ENCODE measurements at places on chromosomes 3 and 15.
A peak's percentile ranks its signal among the peaks of the same experiment; 100 is the strongest.

DNA sequence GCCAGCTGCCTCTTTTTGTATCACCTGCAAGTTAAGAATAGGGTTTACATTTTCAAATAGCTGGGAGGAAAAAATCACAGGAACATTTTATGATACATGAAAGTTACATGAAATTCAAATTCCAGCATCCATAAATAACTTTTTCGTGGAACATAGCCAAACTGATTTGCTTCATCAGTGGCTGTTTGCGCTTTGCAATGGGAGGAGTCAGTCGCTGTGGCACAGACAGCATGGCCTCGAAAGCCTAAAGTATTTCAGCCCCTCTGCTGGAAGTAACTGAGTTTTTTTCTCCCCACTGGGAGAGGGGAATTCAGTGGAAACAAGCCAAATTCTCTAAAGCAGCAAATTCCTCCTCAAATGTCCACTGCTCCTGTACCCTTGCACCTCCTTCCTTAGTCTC, 271.9 kb downstream of the SUCLG2 start:
- H3K4me3 ChIP-seq = no peak overlapping the region
- H3K4me1 ChIP-seq = peaks cover 9% of the 10 kb centered on the region
- no peak overlapping the region for H3K27ac ChIP-seq
- H3K36me3 ChIP-seq = peaks cover 40% of the 10 kb centered on the region
- H3K27me3 ChIP-seq = no peaks in the 10 kb centered on the region

- no peaks in the 10 kb centered on the region for H3K27me3 ChIP-seq
- H3K4me3 ChIP-seq = peak within 1 kb of the TSS; percentile 87
- peaks cover 37% of the 10 kb centered on the region for H3K4me1 ChIP-seq
- DNase-seq = peak; percentile 92
- H3K27ac ChIP-seq = peak within 1 kb of the TSS; percentile 63
These were observed at the start of gene ZXDC for GRCh38 chr3:126475413-126476114. ZXDC (minus strand) TSS chr3:126475891; CDS start chr3:126475865, 26 bp downstream.

GRCh38 chr3:56339671-56340070, 128.6 kb downstream of the ERC2 start:
- H3K36me3 ChIP-seq = no peaks in the 10 kb centered on the region
- H3K4me3 ChIP-seq = no peak overlapping the region
- no peak overlapping the region for H3K27ac ChIP-seq
- DNase-seq = no peak
- peaks cover 11% of the 10 kb centered on the region for H3K27me3 ChIP-seq
- H3K4me1 ChIP-seq = no peaks in the 10 kb centered on the region

DNA sequence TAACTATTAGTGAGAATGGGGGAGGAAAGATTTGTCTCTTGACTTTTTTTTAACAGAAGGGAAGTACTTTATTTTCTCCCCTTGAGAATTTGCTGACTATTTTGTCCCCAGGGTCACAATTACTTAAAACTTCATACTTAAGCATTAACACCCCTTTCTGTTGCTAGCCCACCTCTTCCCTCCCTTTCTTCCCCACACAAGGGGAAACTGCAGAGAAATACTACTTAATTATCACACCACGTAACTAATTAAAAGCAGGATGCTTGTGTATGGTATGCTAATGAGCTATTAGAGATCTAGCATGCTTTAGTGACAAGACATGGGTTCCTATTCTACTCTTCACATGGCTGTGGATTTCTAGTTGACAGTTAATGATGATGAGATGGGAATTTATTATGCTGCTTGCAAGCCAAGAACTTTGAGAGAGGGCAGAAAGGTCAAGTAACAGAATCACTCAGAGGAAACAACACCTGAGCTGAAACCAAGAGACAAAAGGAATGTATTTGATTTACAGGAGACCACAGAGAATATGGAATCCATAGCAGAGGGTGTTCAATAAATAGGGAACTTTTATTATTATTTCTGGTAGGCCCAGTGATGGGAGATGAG, 179.2 kb downstream of the LSAMP start:
- no peak overlapping the region for H3K27ac ChIP-seq
- H3K36me3 ChIP-seq = no peaks in the 10 kb centered on the region
- no peak overlapping the region for H3K4me3 ChIP-seq
- no peak for DNase-seq
- H3K27me3 ChIP-seq = peaks cover 2% of the 10 kb centered on the region

GRCh38 chr15:45161666-45162065, 26.1 kb downstream of the SHF start:
- peaks cover 10% of the 10 kb centered on the region for H3K36me3 ChIP-seq
- H3K4me1 ChIP-seq = peaks cover 21% of the 10 kb centered on the region
- no peak overlapping the region for H3K4me3 ChIP-seq
- DNase-seq = no peak

DNA sequence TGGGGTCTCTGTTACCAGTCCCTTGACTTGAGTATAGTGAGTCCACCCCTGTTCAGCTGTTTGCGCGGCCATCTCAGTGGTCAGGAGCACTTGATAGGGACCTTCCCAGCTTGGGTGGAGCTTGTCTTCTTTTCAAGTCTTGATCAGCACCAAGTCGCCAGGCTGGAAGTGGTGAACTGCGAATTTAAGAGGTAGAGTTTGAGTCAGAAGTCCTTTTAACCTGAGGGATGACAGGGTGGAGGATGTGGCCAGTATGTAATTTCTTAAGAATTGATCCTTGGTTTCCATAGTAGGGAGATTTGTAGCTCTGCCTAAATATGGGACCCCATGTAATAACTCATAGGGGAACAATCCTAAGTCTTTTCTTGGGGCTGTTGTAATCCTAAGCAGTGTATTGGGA, 86.3 kb upstream of the XCR1 start:
- H3K27me3 ChIP-seq = no peaks in the 10 kb centered on the region
- H3K27ac ChIP-seq = no peak overlapping the region
- no peak overlapping the region for H3K4me3 ChIP-seq
- H3K36me3 ChIP-seq = no peaks in the 10 kb centered on the region
- H3K4me1 ChIP-seq = peaks cover 19% of the 10 kb centered on the region
- no peak for DNase-seq

Measured in activated B cell treated with CpG ODN at 0.5 μM for 24 hours (primary cell).